ENCODE measurements at places on chromosomes 11 and 22.

GRCh38 chr11:14358729-14359439 is at the start of gene RRAS2:
TSS of gene RRAS2 (minus strand) at chr11:14359183. CDS start at chr11:14358870, 313 bp downstream.
- peak; percentile 64 for DNase-seq

GRCh38 chr11:125228445-125228844 is 63.9 kb downstream of the PKNOX2 start:
- no peak for DNase-seq

DNA sequence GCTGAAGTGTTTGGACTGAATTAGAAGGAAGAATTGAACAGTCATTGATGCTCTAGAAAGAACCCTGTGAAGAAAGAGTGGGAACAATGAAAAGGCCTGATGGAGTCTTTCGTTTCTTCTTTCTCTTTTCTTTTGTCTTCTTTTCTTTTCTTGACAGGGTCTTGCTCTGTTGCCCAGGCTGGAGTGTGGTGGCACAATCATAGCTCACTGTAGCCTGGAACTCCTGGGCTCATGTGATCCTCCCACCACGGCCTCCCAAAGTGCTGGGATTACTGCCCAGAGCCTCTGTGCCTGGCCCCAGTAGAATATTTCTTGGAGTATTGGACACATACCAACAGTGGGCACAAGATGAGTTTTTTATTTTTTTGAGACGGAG is 1.1 kb downstream of the FEN1 start:
- DNase-seq, result no peak

GRCh38 chr11:40118780-40119179 is 1340.7 kb downstream of the LRRC4C start:
- DNase-seq, result no peak

- no peak for DNase-seq
Measured at GRCh38 chr22:47406896-47407295, 644.4 kb downstream of the TBC1D22A start.
